ENCODE measurements at places on chromosomes 7 and 10.

DNA sequence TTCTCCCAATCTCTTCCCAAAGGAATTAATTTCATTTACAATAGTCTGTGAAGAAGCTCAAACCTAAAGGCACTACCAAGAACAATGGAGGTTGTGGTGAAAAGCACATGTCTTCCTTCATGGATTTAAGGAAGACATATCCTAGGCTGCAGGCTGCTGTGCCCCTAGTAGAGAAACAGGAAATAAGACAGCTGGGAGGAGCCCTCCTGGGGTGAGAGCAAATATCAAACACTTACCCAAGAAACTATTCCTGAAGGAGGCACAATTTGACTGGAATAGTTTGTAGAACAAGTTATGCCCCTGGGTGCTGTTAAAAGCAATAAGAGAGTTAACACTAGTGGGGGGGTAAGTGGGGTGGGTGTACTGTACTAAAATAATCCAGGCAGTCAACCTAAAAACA, 30.1 kb downstream of the PDZD8 start:
- peak; percentile 66 for DNase-seq

DNA sequence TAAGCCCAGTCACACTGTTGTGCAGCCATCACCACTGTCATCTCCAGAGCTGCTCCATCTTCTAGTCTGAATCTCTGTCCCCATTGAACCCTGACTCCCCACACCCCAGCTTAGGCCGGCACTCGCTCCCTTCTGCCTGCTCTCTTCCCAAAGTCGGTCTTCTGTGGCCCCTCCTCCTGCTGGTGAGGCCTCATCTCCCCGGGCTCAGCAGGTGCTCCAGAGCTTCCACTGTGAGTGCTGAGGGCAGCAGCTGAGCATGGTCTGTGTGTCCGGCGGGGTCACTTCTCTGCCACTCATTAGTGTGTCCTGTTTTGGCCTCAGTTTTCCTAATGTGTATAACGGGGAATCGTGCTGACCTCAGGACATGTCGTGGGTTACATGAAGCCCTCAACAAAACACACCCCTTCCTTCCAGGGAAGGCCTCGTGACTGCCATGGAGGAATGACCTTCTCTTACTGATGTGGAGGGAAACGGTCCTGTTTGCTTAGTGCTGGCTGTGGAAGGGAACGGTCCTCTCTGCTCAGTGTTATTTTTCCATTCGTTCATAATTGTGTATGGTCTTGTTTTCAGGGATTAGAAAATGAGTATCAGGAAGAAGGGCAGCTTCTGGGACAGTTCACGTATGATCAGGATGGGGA, 4.3 kb upstream of the GET4 start:
- no peak for DNase-seq

- no peak for DNase-seq
These were observed 230.7 kb upstream of the CACNA2D1 start for GRCh38 chr7:82674268-82674667.

- DNase-seq: no peak
These were observed 361.0 kb upstream of the CDC14C start for GRCh38 chr7:48563334-48563733.

DNA sequence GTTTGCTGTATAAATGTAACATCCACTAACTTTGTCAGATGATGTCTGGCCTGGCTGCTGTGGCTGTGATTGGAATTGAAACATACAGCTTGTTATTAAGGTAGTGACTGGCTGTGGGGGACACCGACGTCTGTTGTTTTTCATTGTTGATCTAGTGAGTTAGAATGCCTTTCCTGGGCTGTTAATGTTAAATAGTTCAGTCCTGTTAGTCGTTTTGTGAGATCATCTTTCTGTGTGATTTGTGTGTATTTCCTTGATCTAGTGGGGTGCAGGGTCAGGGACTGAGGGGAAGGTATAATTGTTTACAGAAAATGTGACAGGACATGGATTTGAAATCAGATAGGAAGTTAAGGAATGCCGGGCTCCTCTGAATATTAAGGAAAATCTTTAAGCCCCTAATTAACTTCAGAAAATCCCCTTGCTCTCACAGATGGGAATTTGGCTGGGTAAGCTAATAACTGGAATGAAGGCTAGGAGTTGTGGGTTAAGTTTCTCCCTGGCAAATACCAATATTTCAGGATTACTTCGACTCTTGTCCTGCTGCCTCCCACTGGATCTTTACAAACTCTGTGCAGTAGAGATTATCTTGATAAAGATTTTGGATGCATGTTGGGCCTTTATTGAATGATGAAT, 163.1 kb downstream of the AUTS2 start:
- no peak for DNase-seq

GRCh38 chr7:101164071-101164840, 1.1 kb downstream of the VGF start:
- peak; percentile 83 for DNase-seq

DNA sequence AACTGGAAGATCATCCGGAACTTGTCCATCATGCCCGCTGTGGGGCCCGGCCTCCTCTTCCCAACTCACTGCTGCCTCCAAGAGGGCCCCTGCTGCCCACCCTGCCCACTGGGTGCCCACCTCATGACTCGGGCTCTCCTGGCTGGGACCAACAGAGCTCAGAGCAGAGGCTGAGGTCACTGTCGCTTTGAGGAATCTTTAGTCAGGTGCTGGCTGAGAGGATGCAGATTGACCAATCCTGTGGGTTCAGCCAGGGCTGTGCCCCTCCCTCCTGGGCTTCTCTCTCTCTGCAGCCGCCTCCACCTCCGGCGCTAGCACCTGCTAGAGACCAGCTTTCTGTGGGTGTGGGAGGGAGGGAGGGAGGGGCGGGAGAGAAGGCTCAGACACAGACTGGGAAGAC, at the start of gene CALHM1:
TSS of gene CALHM1 (minus strand) at position 181 of the 400 bp plus-strand sequence. CDS start at position 32, 149 bp downstream.
- peak; percentile 76 for DNase-seq

- no peak for DNase-seq
These were observed 133.5 kb downstream of the GALNT11 start for GRCh38 chr7:152158801-152159587.

GRCh38 chr10:100697070-100697469, 48.3 kb upstream of the PAX2 start:
- no peak for DNase-seq

Data from GM23338 (cell line).